ENCODE measurements at places on chromosomes 3 and 15. TPM values are rescaled to one million over a fixed set of nuclear protein-coding genes. Genes with fewer than 3 reads are reported as not detected.

Gene MFSD1
- total RNA-seq = 54.4 TPM

Gene SNTN
- not detected for total RNA-seq

Gene PAQR9
- total RNA-seq = not detected

Gene CTXN2
- 0.07 TPM for total RNA-seq

Gene TMC3
- total RNA-seq = 0.08 TPM

Gene CCDC13
- 0.93 TPM for total RNA-seq

Gene ACTRT3
- 1.6 TPM for total RNA-seq

Gene SAMD7
- total RNA-seq = not detected

GRCh38 chr15:92808598-92809063, 91.5 kb upstream of the CHD2 start:
- peak; percentile 66 for DNase-seq

DNA sequence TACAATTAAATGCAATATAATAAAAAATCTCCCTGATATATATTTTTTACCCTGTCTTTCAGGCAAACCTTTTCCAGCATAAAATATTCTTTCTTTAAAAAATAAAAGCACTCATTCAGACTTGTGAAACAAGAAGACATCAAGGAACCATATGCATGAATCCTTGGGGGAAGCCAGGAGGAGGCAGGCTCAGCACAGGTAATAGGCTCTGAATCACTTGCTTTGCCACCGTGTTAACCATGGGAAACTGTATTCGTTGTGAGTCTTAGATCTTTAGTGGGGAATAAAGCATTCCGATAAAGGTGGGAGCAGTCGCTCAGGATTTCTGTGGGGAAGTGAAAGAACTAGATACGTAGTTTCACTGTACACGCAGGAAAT, 42.4 kb downstream of the FBN1 start:
- DNase-seq = no peak

DNA sequence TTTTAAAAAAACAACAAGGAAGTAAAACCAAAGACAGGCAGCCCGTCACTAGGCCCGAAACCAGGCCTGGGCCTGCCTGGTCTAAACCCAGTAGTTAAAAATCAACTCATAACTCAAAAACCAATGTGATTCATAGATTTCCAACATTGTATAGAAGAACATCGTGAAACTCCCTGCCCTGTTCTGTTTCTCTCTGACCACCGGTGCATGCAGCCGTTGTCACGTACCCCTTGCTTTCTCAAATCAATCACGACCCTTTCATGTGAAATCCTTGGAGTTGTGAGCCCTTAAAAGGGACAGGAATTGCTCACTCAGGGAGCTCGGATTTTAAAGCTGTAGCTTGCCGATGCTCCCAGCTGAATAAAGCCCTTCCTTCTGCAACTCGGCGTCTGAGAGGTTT, 89.5 kb downstream of the DCLK3 start:
- DNase-seq = no peak

DNA sequence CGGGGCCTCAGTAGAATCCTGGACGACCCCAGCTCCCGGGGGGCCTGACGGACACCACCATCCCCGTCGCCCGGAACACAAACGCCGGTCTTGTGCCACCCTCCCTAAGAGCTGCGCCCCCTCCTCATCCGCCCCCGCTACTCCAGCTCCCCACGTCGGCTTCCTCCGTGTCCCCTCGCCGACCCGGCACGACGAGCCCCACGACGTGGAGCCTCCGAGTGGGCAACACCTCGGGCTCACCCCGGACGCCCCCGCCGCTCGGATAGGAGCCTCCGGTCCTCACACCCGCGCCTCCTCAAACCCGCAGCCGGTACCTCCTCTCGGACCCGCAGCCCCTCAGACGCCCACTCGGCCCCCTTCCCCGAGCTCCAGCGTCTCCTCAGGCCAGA, 525 bp downstream of the NPTN start:
- no peak for DNase-seq

DNA sequence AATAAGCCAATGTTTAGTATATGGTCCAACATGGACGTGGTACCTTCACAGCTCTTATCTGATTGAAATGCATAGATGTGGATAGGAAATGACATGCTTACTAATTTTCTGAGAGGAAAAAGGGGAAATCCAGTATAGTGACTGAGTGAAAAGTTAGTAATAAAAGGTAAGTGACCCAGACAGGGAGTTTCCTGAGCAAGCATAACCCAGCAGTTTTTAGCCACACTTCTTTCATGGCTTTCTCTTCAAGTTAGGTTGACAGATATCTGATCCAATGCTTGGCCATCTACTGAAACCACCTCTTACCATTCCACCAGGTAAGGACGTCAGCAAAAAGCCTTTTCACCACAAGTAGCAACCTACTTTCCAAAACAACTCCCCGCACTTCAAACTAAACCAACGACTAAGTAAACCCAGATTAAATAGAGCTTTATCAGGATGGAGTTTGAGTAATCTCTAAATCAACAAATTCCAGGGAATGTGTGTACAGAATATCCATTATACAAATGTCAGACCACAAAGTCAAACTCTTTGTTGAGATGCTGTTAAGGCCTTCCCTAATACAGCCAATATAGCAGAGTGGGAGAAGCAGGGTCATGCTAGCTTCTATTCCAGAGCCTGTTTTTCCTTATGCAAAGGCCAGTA, 329.7 kb downstream of the RORA start:
- no peak for DNase-seq

DNA sequence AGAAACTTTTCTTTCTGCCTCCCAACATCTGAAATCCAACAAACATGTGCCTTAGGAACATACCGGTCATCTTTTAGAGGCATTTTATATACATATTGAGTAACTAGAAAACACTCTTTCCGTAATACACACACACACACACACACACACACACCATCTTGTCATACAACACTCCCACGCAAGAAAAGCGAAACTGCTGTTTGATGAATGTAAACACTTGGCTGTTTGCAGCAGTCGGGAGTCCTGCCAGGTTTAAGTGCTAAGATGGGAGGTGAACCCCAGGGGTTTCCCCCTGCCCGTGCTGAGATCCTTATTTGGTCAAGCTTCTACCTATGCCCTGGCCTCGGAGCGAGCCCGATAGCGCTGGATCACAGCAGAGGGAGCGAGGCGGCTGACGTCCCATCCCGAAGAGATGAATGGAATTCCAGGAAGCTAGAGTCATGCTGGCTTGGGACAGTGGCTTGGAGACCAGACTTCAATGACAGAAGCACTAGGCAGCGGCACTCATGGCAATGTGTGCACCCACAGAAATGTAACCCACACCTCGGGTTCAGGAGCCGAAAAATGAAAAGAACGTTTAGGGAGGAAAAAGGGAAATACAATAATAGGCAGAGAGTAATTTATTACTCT, 1.3 kb upstream of the THBS1 start:
- no peak for DNase-seq

GRCh38 chr15:81781395-81781794, 264.4 kb downstream of the MEX3B start:
- DNase-seq = no peak

- DNase-seq = no peak
These were observed 25.0 kb downstream of the ADAM10 start for GRCh38 chr15:58724466-58724865.

DNA sequence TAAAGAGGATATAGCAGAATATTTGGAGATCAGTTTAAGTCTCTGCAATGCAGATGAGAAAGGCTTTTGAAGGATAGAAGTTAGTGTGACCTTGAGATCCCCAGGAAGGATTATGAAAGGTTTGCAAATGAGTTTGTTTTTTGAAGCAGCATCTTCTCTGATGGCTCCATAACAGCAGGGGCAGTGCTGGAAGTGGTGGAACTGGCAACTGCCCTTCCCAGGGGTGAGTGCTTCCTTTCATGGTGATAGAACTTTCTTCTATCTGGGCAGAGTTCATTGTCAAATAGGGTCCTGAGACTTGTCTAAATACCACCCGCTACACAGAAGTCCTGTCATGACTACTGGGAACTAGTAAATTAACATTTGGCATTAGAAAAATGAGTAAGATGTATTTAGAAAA, 314.2 kb upstream of the MCTP2 start:
- no peak for DNase-seq

DNA sequence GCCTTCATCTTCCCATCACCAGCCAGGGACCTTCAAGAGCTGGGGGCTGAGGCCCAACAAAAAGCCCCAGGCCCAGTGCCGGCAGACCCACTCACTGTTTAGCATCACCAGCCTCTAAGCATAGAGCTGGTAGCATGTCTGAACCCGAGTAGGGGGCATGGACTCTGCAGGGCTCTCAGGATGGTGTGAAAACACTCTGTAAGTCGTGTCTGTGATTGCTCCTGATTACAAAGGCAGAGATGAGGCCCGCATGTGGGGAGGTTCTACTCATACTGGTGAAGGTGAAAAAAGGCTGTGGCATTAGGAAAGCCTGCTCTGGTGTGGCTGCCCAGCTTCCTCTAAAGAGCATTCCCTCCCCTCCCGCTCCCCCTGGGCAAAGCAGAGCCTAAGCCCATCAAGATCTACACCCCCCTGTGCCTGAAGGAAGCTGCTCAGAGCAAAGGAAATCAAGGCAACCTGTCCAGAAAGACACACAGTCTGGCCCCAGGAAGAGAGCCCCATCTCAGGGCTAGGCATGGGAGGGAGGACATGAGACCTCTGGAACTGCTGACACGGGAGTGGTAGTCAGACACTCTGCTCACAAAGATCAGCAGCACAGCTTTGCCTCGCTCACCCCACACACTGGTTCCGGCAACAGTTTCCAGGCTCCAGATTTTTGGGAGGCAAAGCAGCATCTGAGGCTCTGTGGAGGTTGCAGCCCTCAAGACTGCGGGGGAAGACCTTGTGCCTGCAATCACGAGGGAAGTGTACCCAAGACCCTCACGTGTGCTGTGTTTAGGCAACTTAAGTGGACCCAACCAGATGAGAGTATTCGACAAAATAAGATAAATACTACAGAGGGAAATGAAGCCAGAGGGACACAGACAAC, 36.7 kb downstream of the CCDC12 start:
- DNase-seq = no peak

GRCh38 chr3:133871368-133872090, 24.2 kb downstream of the RAB6B start:
- no peak for DNase-seq

GRCh38 chr15:99450896-99451358, 114.9 kb upstream of the MEF2A start:
- peak; percentile 65 for DNase-seq

GRCh38 chr15:100725121-100726069, 123.0 kb downstream of the ASB7 start:
- peak; percentile 14 for DNase-seq

- no peak for DNase-seq
These were observed 206.6 kb downstream of the GBE1 start for GRCh38 chr3:81554801-81555200.

GRCh38 chr3:29415482-29416223, 134.8 kb downstream of the RBMS3 start:
- no peak for DNase-seq

DNA sequence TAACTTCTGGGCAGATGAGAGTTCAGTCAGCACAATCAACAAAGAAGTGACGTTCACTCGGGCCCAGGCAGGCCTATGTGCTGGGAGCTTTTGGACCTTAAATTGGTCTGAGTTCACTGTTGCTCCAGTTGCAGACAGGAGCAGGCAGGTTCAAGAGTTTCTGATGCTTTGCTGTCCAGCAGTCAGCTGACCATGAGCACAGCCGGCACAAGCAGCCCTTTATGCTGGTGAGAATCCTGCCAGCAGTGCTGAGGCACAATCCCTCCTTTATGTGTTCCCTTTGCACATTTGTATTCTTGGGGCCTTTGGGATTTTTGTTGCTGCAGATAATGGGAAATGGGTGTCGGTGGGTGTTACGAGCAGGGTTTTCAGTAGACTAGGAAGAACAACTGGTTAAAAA, 81.2 kb upstream of the GOLGA8J start:
- no peak for DNase-seq

DNA sequence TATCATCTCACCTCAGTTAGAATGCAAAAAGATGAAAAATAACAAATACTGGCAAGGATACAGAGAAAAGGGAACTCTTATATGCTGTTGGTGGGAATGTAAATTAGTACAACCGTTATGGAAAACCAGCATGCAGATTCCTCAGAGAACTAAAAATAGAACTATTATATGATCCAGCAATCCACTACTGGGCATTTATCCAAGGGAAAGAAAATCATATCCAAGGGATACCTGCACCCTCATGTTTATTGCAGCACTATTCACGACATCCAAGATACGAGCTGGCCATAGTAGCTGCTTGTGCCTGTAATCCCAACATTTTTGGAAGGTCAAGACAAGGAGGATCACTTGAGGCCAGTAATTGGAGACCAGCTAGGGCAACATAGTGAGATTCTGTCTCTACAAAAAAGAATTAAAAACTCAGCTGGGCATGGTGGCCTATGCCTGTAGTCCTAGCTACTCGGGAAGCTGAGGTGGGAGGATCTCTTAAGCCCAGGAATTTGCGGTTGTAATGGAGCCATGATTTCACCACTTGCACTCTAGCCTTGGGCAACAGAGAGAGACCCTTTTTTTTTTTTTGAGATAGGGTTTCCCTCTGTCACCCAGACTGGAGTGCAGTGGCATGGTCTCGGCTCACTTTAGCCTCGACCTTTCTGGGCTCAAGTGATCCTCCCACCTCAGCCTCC, 26.6 kb downstream of the USP50 start:
- DNase-seq = no peak

- no peak for DNase-seq
These were observed 288.6 kb downstream of the CLSTN2 start for GRCh38 chr3:140223631-140224030.

DNA sequence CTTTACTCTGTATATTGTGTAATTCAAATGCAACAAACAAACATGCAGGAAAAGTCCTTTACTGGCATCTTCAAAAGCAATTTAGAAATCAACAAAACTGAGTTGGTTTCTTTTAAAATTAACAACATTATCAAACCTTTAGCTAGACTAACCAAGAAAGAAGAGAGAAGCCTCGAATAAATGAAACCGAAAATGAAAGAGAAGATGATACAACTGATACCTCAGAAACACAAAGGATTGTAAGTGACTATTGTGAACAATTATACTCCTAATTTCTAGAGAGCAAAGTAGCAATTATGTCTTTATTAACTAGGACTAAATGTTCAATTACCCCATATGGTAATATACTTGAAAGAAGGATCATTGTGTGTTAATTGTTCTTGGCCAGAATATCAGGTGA, 49.2 kb upstream of the P3H2 start:
- DNase-seq = no peak

DNA sequence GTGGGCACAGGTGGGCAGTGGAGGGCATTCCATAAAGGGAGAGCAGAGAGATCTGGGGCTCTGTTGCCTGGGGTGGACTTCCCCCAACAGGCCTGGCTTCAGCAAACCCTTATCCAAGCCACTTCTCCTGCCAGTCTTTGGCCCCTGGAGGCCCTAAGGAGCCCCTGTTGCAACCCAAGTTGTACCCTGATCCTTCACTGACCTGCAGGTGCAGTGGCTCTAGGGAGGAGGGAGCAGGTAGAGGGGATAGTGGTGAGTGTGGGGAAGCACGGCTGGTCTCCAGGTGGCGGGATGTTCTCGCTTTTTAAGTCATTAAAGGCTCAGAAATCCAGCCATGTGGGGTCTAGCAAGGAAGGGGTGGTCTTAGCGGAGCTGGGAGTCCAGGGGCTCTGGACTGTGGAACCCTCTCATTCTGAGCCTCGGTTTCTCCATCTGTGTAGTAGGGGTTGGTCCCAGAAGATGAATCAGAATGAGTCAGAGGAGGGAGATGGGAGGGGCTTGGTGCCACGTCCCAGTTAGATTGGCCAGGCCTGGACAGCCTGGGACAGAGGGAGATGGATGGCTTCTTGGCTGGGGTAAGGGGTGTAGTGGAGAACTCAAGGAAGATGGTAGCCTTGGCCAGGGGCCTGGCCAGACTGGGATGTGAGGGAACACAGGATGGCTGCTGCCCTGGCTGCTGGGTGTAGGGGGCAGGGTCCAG, 2.6 kb downstream of the ZBTB47 start:
- no peak for DNase-seq

- DNase-seq = no peak
These were observed 30.6 kb upstream of the MECOM start for GRCh38 chr3:169694117-169694516.

All from colonic mucosa (tissue), 4 donors.